ENCODE measurements at places on chromosomes 2 and 18.

DNA sequence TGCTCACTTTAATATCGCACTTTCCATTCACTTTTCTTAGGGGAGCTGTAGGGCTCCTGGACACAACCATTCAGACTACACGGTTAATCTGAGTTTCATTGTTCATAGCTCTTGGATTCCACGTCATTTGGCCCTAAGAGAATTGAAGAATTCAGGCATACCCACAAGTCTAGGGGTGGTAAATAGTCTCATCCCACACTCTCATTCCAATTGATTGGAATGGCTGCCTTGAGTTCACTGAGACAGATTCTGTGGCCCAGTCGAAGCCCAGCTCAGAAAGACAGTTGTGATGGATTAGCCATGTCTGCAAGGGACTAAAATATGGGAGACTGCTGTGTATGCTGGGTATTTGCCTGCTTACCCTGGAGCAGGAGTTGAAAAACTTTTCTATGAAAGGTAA, 124.6 kb downstream of the TFCP2L1 start:
- no peak overlapping the region for H3K27ac ChIP-seq
- H3K4me3 ChIP-seq: no peak overlapping the region
- no peak for DNase-seq
- H3K4me1 ChIP-seq: no peaks in the 10 kb centered on the region
- H3K27me3 ChIP-seq: no peaks in the 10 kb centered on the region

DNA sequence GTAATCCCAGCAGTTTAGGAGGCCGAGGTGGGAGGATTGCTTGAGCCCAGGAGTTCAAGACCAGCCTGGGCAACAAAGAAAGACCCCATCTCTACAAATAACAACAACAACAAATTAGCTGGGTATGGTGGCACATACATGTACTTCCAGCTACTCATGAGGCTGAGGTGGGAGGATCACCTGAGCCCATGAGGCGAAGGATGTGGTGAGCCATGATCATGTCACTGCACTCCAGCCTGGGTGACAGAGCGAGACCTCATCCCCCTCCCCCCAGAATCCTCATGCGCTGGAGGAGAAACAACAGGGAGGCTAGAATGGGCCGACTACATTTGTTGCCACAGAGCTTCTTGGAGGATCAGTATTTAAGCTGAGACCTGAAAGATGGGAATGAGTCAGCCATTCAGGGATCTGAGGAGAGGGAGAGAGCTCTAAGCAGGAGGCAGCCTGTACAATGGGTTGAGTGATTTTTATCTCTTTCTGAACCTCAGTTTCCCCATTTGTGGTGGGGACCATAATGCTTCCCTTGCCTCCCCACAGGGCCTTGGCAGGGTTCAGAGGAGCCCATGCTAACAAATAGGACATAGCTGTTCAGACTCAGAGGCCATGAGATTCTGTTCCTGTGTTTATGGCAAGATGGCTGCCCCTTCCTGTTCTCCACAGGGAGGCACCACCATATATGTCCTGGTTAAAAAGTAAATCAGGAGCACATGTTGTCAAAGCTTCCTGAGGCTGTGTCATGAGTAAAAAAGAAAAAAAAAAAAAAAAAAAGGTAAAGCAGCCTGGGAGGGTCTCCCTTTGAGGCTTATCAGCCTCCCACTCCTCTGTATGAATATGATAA, 131.4 kb upstream of the HAAO start:
- no peaks in the 10 kb centered on the region for H3K27me3 ChIP-seq
- H3K36me3 ChIP-seq: no peaks in the 10 kb centered on the region
- H3K4me1 ChIP-seq: no peaks in the 10 kb centered on the region
- no peak overlapping the region for H3K4me3 ChIP-seq

DNA sequence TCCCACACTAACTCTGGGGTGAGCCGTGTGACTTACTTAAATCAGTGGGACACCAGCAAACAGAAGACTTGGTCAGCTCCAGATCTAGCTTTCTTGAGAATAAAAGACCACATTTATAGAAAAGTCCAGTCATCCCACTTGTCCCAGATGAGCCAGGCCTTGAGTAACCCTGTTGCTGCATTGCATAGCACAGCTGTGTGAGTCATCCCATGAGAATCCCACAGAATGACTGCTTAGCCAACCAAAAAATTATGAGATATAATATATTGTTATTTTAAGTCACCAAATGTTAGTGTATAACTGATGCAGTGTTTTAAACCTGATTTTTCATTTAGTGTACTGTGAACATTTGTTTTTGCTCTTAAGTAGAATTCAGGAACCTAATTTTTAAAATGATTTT, 94.2 kb upstream of the FSHR start:
- DNase-seq: no peak
- H3K4me1 ChIP-seq: no peaks in the 10 kb centered on the region
- no peaks in the 10 kb centered on the region for H3K27me3 ChIP-seq
- H3K4me3 ChIP-seq: no peak overlapping the region

GRCh38 chr2:229178117-229178516, 93.0 kb downstream of the PID1 start:
- no peak overlapping the region for H3K4me3 ChIP-seq
- no peak for DNase-seq
- no peaks in the 10 kb centered on the region for H3K36me3 ChIP-seq
- no peak overlapping the region for H3K27ac ChIP-seq

- no peak overlapping the region for H3K4me3 ChIP-seq
- DNase-seq: no peak
- no peak overlapping the region for H3K27ac ChIP-seq
- no peaks in the 10 kb centered on the region for H3K27me3 ChIP-seq
- no peaks in the 10 kb centered on the region for H3K4me1 ChIP-seq
Measured at GRCh38 chr2:220941683-220942082, 630.4 kb downstream of the EPHA4 start.

- peaks cover 40% of the 10 kb centered on the region for H3K4me1 ChIP-seq
- no peaks in the 10 kb centered on the region for H3K27me3 ChIP-seq
Measured at GRCh38 chr18:32086881-32087280, 4.8 kb upstream of the RNF138 start.

GRCh38 chr2:12705742-12706141, 11.0 kb upstream of the TRIB2 start:
- H3K36me3 ChIP-seq: peaks cover 10% of the 10 kb centered on the region
- no peak overlapping the region for H3K27ac ChIP-seq
- peaks cover 49% of the 10 kb centered on the region for H3K4me1 ChIP-seq
- DNase-seq: no peak
- H3K4me3 ChIP-seq: no peak overlapping the region

DNA sequence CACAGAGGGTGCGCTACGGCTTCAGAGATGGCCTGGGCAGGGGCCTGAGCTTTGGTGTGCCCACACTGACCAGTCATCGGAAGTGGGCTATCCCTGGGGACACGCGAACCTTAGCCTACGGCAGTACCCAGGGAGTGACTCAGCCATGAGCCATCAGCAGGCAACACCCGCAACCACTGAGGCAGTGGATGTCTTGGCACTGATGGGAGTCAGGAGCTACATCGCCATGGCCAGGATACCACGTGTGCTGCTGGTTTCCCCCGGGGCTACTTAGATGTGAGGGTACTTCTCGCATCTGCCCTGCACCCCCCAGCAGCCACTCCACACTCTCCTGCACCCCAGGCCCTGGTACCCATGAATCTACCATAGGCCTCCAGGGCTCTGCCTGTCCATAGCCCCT, 12.8 kb upstream of the HPCAL1 start:
- H3K4me3 ChIP-seq: no peak overlapping the region
- no peak overlapping the region for H3K27ac ChIP-seq
- no peak for DNase-seq
- H3K36me3 ChIP-seq: peaks cover 3% of the 10 kb centered on the region
- H3K27me3 ChIP-seq: peaks cover 5% of the 10 kb centered on the region

DNA sequence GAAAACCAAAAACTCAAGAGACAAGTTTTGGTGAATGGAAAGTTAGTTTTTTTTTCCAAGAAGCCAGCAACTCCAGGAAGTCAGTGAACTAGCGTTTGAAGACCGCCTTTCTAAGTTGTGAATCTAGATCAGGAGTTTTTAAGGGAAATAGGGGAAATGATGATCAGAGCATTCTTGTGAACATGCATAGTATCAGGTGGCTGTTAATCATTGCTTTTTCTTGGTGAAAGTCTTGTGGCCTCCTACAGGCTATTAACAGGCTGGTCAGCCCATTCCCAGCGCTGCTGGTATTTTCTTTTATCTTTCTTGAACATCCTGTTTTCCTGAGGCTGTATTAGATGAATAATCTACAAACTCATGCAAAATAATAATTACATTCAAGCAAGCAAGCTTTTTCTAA, 155.8 kb downstream of the PTPRM start:
- H3K27me3 ChIP-seq: no peaks in the 10 kb centered on the region
- H3K36me3 ChIP-seq: no peaks in the 10 kb centered on the region
- H3K27ac ChIP-seq: no peak overlapping the region
- H3K4me3 ChIP-seq: no peak overlapping the region
- H3K4me1 ChIP-seq: no peaks in the 10 kb centered on the region
- DNase-seq: no peak

GRCh38 chr2:48114256-48114655, 208.0 kb upstream of the FBXO11 start:
- DNase-seq: peak; percentile 32
- H3K27ac ChIP-seq: no peak overlapping the region
- H3K27me3 ChIP-seq: peaks cover 4% of the 10 kb centered on the region
- peaks cover 33% of the 10 kb centered on the region for H3K4me1 ChIP-seq

GRCh38 chr2:181120625-181121024, 140.2 kb downstream of the UBE2E3 start:
- H3K4me1 ChIP-seq: peaks cover 63% of the 10 kb centered on the region
- no peaks in the 10 kb centered on the region for H3K27me3 ChIP-seq
- peaks cover 35% of the 10 kb centered on the region for H3K36me3 ChIP-seq

GRCh38 chr2:39534095-39534711, 97.1 kb upstream of the MAP4K3 start:
- H3K27me3 ChIP-seq: peaks cover 5% of the 10 kb centered on the region
- no peaks in the 10 kb centered on the region for H3K36me3 ChIP-seq
- H3K4me1 ChIP-seq: peaks cover 6% of the 10 kb centered on the region
- H3K4me3 ChIP-seq: no peak overlapping the region
- DNase-seq: no peak
- no peak overlapping the region for H3K27ac ChIP-seq

DNA sequence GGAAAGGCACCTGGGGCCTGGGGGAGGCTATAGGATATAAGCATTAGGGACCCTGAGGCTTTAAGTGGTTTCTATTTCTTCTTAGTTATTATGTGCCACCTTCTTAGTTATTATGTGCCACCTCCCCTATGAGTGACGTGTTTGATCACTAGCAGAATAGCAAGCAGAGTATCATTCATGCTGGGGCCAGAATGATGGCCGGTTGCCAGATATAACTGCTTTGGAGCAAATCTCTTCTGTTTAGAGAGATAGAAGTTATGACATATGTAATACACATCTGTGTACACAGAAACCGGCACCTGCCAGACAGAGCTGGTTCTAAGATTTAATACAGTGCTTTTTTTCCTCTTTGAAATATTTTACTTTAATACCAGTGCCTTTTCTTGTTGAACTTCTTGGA, 29.4 kb downstream of the LIPG start:
- H3K27ac ChIP-seq: no peak overlapping the region
- no peaks in the 10 kb centered on the region for H3K4me1 ChIP-seq
- no peaks in the 10 kb centered on the region for H3K27me3 ChIP-seq
- H3K36me3 ChIP-seq: no peaks in the 10 kb centered on the region

GRCh38 chr2:213627835-213628460, 343.7 kb downstream of the SPAG16 start:
- H3K36me3 ChIP-seq: no peaks in the 10 kb centered on the region
- no peak for DNase-seq
- no peaks in the 10 kb centered on the region for H3K4me1 ChIP-seq
- H3K27me3 ChIP-seq: no peaks in the 10 kb centered on the region

- peaks cover 2% of the 10 kb centered on the region for H3K4me1 ChIP-seq
- no peak for DNase-seq
- H3K27me3 ChIP-seq: peaks cover 5% of the 10 kb centered on the region
- H3K27ac ChIP-seq: no peak overlapping the region
Measured at GRCh38 chr2:64268330-64269048, 124.3 kb upstream of the PELI1 start.

- no peak for DNase-seq
- H3K4me3 ChIP-seq: no peak overlapping the region
- H3K27me3 ChIP-seq: no peaks in the 10 kb centered on the region
Measured at GRCh38 chr2:13666582-13667414, 950.1 kb downstream of the TRIB2 start.

DNA sequence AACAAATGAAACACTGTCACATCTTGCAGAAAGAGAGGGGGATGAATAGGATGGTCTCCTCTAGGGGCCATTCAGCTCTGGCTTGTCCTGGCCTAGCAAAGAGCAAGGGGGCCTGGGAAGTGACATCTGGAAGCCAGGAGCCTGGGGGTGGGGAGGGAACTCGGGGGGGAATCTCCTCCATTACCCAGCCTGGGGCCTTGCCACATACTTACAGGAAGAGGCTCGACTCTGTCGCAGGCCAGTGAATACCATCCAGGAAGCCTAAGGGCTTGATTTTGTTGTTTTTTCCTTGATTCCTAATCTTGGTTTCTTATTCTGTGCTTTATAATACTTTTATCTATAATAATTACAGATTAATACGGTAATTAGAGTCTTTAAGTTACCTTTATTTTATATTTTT, 797.5 kb upstream of the ID2 start:
- no peaks in the 10 kb centered on the region for H3K27me3 ChIP-seq
- DNase-seq: no peak
- H3K27ac ChIP-seq: no peak overlapping the region
- no peaks in the 10 kb centered on the region for H3K4me1 ChIP-seq

GRCh38 chr2:149617476-149617875, 29.9 kb upstream of the MMADHC start:
- H3K4me1 ChIP-seq: no peaks in the 10 kb centered on the region
- H3K27ac ChIP-seq: no peak overlapping the region
- H3K36me3 ChIP-seq: no peaks in the 10 kb centered on the region
- H3K27me3 ChIP-seq: peaks cover 3% of the 10 kb centered on the region
- DNase-seq: no peak
- no peak overlapping the region for H3K4me3 ChIP-seq

- no peak overlapping the region for H3K27ac ChIP-seq
- no peaks in the 10 kb centered on the region for H3K36me3 ChIP-seq
- no peak overlapping the region for H3K4me3 ChIP-seq
- H3K4me1 ChIP-seq: no peaks in the 10 kb centered on the region
Measured at GRCh38 chr18:56445422-56445821, 193.0 kb downstream of the TXNL1 start.

DNA sequence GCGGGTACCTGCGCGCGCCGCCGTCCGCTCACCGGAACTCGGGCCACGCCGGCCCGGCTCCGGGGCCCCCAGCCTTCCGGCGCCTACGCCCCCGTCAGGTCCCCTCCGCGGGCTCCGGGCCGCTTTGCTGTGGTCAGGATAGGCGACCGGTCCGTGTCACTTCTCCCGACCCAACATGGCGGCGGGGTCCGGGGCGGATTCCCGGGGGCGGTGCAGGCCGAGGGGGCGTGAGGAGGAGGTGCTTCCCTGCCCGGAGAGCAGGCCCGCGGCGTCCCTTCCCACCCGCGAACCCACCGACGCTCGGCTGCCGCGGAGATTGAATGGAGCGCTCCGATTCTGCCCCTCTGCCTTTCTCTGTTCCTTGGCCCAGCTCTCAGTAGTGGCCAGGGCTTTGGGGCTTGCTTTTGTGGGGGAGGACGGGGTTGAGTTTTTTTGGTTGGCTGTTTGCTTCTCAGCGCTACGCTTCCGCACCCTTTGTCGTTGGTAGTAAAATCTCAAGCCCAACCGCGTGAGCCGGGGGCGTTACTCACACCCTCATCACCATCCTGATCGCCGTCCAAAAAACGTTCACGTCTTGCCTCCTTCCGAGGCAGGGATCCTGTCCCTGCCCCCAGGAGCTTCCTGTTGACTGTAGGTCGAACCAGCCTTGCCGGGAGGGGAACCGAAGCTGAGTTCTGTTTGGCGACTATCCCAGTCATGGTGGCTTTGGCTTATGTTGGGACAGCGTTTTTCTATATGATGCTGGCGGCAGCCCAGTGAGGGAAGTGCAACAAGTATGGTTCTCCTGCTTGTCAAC, 532 bp upstream of the YES1 start:
- H3K27me3 ChIP-seq: no peaks in the 10 kb centered on the region
- peak overlapping the region; percentile 98 for H3K27ac ChIP-seq
- H3K4me1 ChIP-seq: peaks cover 69% of the 10 kb centered on the region
- H3K36me3 ChIP-seq: peaks cover 23% of the 10 kb centered on the region

Measured in activated T-helper 2 cell treated with anti-CD3 and anti-CD28 coated beads, Interferon-gamma antibody, Interleukin-2, Interleukin-4, amounts not matched to agents 10 μg/mL and 5 μg/mL and 100 μg/mL, durations not matched to agents 14 hours and 24 hours and 36 hours (primary cell).